ENCODE measurements at places on chromosomes 7 and 10.

DNA sequence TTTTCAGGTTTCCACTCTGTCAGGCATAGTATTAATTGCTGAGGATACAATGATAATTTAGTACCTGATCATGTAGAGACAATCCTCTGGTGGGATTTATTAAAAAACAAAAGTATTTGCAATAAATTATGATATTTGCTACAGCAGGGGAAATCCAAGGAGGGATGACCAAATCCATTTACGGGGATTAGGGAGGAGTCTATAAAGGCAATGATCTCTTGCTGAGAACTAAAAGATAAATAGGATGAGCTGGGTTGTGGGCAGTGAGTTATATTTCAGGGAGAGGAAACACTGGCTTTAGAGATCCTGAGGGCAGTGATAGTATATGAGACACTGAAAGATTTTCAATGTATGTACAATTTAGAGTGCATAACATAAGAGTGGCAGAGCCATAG lies 305.5 kb downstream of the GPR37 start:
- no peak for DNase-seq

DNA sequence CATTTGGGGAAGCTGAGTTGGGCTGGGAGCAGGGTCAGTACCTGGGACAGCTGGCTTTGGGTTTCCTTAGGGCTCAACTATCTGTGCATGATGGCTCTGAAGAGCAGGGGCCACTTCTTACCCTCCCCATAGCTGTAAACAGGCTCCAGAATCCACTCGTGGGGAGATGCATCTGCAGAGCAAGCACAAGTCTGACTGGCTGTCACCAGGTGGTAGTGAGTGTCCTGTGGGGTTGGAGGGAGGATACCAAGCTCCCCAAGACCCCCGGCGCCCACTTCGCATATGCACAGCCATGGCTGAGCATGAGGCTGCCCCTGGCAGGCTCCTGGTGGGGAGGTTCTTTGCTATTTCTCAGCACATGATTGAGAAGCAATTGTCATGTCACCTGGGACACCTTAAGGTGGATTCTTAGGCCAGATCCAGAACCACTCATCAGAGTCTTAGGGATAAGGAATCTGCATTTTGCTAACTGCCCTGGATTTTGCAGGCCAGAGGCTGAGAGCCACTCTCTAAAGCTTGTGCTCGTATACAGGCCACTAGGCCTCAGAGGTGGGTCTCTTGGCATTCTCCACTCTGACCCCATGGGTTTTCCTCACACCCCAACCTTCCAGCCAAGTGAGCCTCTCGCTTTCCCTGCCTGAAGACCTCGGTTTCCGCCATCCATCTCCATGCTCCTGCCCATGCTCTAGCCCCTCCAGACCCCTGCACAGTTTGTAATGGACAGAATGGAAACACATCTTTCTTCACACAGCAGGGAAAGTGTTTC lies 53.7 kb downstream of the ADCY1 start:
- no peak for DNase-seq

- DNase-seq: no peak
Measured at GRCh38 chr10:16893664-16894063, 76.4 kb upstream of the RSU1 start.

DNA sequence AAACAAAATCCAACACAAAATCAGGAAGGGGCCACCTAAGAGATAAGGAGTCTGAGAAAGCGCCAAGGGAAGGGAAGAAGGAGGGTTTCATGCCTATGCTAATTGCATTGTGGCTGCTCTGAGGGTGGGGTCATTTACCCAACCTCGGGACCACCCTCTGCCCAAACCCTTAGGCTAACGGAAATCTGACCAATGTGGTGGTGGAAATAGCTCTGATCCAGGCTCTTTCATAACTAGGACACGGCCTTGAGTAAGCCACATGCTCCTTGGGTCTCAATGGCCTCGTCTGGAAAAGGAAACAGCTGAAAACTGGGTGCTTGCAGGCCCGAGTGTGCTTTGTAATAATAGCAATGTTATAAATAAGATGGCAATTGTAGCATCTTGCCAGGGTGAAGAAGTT lies 14.9 kb upstream of the SRGN start:
- DNase-seq: no peak

All from activated CD4-positive, alpha-beta T cell treated with anti-CD3 and anti-CD28 coated beads for 36 hours (primary cell).